ENCODE measurements at places on chromosomes 1 and 21.

- DNase-seq = no peak
Measured at GRCh38 chr21:42156690-42157605, 62.0 kb upstream of the ABCG1 start.

DNA sequence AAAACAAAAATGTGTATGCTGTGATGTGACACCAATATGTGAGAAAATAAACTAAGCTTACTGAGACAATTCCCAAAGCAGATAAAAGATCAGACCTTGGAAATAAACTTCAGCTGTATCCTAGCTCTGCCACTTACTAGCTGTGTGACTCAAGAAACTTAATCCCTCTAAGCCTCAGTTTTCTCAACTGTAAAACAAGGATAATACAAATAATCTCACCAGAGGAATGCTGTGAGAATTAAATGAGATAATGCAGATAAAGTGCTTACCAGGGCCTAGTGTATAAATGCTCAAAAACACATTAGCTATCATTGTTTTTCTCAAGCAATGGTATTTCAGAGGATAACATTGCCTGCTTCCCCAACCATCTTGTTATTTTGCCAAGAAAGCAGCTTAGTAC is 2.1 kb downstream of the HEATR1 start:
- no peak for DNase-seq

DNA sequence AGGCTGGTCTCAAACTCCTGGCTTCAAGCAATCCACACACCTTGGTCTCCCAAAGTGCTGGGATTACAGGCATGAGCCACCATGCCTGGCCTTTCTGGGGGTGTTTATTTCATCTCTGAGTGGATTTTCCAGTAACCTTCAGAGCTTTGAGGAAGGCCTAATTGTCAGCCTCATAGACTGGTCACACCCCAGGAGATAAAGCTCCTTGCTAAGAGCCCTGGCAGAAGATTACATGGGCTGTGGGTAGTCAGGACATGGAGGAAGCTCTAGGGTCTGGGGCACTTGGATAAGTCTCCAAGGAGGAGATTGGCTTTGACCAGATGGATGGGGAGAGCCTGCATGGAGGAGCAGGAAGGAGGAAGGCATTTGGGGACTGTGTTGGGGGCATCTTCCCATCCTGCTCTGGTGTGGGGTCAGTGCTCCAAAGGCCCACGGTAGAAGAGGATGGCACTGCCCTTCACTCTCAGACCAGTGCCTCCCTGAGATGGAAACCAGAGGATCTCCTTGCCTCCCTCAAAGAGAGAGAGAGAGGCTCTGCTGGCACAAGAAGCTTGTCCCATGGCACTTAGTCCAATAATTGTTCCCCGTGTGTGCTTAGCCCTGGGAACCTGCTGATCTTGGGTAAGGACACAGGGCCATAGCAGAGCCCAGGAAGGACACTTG is 14.7 kb upstream of the GSTM4 start:
- no peak for DNase-seq

DNA sequence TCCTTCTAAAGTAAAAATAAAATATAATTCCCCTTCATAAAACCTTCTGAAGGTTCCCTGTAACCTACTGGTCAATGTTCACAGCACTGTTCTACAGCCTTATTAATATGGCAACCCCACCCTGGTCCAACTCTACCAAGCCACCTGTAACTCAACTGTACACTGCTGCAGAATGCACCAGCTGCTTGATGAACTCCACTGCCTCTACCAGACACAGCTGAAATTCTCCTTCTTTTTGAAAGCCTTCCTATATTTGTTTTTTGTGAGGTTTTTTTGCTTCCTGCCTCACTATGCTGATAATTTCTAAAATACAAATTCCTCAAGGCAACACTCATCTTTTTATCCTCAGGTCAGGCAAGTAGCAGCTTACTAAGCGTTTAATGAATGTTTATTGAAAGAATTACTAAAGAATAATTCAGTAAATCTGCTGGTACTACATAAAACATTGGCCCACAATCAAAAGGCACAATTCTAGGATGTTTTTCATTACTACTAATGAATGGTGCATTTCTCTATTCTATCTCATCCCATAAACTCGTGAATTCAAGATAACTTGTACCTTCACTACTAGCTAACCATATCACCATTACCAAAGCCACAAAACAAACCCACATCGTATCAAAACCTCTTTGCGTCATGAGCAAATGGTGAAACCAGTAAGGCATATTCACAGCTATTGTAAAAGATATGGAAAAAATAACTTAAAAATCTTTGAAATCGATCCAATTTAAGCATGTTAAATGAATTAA is 2.4 kb downstream of the SSX2IP start:
- no peak for DNase-seq

- no peak for DNase-seq
Measured at GRCh38 chr1:179253286-179253972, 24.0 kb upstream of the ABL2 start.

All from stimulated activated naive CD8-positive, alpha-beta T cell treated with anti-CD3 and anti-CD28 coated beads, Interleukin-15, amount 100 ng/mL, for 72 hours (primary cell).